ENCODE measurements at places on chromosomes 13 and 19. TPM values are rescaled to one million over a fixed set of nuclear protein-coding genes. Genes with fewer than 3 reads are reported as not detected.

NDUFB7 gene
- 188 TPM for total RNA-seq

ICAM4 gene
- total RNA-seq, result 1.2 TPM

EFNA2 gene
- not detected for total RNA-seq

GPR12 gene
- not detected for total RNA-seq

PSG3 gene
- not detected for total RNA-seq

JAK3 gene
- 2.6 TPM for total RNA-seq

KCNN4 gene
- 1.0 TPM for total RNA-seq

ZNF66 gene
- total RNA-seq, result 3.5 TPM

MIA gene
- total RNA-seq, result 0.83 TPM

SIAH3 gene
- not detected for total RNA-seq

ZNF829 gene
- 3.3 TPM for total RNA-seq

TUBA3C gene
- total RNA-seq, result not detected
